ENCODE measurements at places on chromosomes 7 and 10. TPM values are rescaled to one million over a fixed set of nuclear protein-coding genes. Genes with fewer than 3 reads are reported as not detected.

OR9A2 gene
- not detected for total RNA-seq

AKR1C4 gene
- total RNA-seq: not detected

FAM25C gene
- total RNA-seq: not detected

HOXA6 gene
- total RNA-seq: 1.4 TPM

TMEM236 gene
- total RNA-seq: 0.07 TPM

PALD1 gene
- total RNA-seq: 0.40 TPM

MMD2 gene
- total RNA-seq: not detected

IFIT2 gene
- total RNA-seq: 9.5 TPM

LEP gene
- 0.17 TPM for total RNA-seq

ASB15 gene
- total RNA-seq: not detected

CNTNAP2 gene
- under 0.01 TPM for total RNA-seq

PLXNA4 gene
- 29.5 TPM for total RNA-seq

WIPF3 gene
- 0.07 TPM for total RNA-seq

OR2A12 gene
- total RNA-seq: not detected

RBP4 gene
- total RNA-seq: 0.59 TPM

LBX1 gene
- total RNA-seq: not detected

LRWD1 gene
- 26.1 TPM for total RNA-seq

EBLN1 gene
- not detected for total RNA-seq

ATOH7 gene
- not detected for total RNA-seq

OR2A42 gene
- total RNA-seq: not detected

GLI3 gene
- 4.1 TPM for total RNA-seq

NOLC1 gene
- total RNA-seq: 20.2 TPM

PILRA gene
- not detected for total RNA-seq

FAM131B gene
- total RNA-seq: 3.2 TPM

PODXL gene
- 1.6 TPM for total RNA-seq

SP8 gene
- not detected for total RNA-seq

ACHE gene
- 0.13 TPM for total RNA-seq

CYP17A1 gene
- not detected for total RNA-seq

MBL2 gene
- not detected for total RNA-seq

ZNF316 gene
- 14.7 TPM for total RNA-seq

SEMA3C gene
- 311 TPM for total RNA-seq

CTNNA3 gene
- total RNA-seq: 0.03 TPM

PNLIPRP2 gene
- total RNA-seq: not detected

STAG3 gene
- 2.2 TPM for total RNA-seq

SHH gene
- total RNA-seq: not detected

TLX1 gene
- not detected for total RNA-seq

LIPJ gene
- total RNA-seq: not detected

AHR gene
- total RNA-seq: 187 TPM

RUFY2 gene
- total RNA-seq: 20.0 TPM

CALML5 gene
- not detected for total RNA-seq

HOXA13 gene
- total RNA-seq: not detected

SFXN3 gene
- total RNA-seq: 97.7 TPM

ITIH5 gene
- total RNA-seq: 3.6 TPM

PHKG1 gene
- 1.3 TPM for total RNA-seq

AUTS2 gene
- total RNA-seq: 4.9 TPM

POLD2 gene
- total RNA-seq: 92.2 TPM

CRHR2 gene
- total RNA-seq: not detected

ZNF398 gene
- 10.4 TPM for total RNA-seq

ACSL5 gene
- total RNA-seq: 1.4 TPM

SUN3 gene
- total RNA-seq: not detected

HGF gene
- total RNA-seq: 51.1 TPM

TYSND1 gene
- total RNA-seq: 14.0 TPM

PNLIPRP1 gene
- not detected for total RNA-seq

PRSS37 gene
- not detected for total RNA-seq

PHYHIPL gene
- total RNA-seq: not detected

ZNF3 gene
- total RNA-seq: 23.4 TPM

CXCL12 gene
- 101 TPM for total RNA-seq

Data from smooth muscle cell of the pulmonary artery (primary cell).